ENCODE measurements at places on chromosomes 5 and 9.

DNA sequence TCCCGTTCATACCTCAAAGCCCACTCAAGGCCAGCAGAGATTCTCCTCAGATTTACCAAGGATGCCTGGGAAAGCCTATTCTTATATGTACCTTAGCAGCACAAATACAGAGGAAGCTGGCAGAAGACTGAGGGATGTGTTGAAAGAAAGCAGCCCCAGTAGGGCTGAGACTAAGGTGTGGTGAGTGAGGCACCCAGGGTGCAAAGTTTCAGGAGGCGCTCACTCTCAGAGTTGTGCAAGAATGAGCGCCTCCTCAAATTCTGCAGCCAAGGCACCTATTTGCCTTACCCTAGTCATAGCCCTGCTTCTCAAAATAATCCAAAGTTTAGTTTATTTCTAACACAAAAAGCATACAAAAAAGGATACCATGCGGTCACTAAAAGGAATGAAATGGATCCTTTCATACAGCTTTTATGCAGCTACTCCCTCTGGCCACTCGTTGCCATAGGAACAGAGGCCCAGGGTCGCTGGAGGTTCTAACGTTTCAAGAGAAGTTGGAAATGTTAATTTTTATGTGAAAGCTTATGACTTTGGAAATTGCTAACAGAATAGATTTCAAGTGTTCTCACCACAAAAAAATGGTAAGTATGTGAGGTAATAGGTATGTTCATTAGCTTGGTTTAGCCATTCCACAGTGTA is 79.7 kb upstream of the SMIM23 start:
- DNase-seq, result no peak

- no peak for DNase-seq
These were observed 37.3 kb upstream of the GCNT4 start for GRCh38 chr5:75089662-75090061.

DNA sequence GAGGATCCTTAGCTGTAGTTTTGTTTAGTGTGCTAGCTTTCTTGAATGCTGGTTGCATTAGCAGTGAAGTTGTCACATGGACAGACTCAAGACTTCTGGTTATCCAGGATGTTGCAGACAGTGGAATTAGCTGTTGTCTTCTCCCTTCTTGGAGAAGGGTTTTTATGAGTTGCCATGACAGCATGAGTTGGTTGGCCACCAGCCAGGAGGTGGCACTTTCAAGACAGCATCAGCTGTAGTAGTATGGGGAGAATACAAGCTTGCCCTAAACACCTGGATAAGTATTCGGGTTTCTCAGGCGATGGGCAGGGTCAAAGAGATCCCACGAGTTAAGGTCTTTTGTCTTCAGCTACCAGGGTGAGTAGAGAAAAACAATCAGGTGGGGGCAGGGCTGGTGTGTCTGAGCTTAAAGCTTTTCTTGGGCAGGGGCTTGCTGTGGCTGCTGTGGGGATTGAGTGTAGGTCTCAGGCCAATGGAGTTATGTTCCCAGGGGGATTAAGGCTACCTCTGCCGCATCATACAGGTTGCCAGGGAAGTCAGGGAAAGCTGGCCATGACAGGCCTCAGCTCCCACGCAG is 7.7 kb upstream of the C5orf47 start:
- DNase-seq, result no peak

DNA sequence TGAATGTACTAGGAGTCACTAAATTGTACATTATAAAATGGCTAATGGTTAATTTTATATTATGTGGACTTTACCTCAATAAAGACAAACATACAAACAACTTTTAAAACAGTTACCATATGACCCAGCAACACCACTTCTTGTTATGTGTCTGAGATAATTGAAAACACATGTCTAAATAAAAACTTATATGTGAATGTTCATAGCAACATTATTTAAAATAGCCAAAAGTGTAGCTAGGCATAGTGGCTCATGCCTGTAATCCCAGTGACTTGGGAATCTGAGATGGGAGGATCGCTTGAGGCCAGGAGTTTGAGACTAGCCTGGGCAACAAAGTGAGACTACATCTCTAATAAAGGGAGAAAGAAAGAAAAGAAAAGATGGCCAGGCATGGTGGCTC is 22.9 kb downstream of the SLC35A4 start:
- DNase-seq, result no peak

DNA sequence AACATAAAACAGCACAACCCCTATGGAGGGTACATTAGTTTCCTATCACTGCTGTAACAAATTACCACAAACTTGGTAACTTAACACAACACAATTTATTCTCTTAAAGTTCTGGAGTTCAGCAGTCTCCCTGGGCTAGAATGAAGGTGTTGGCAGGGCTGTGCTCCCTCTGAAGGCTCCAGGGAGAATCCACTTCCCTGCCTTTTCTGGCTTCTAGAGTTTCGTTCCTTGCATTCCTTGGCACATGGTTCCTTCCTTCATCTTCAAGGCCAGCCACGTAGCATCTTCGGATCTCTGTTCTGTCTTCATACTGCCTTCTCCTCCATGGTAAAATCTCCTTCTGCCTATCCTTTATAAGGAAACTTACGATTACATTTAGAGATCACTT is 25.0 kb upstream of the GSN start:
- no peak for DNase-seq

DNA sequence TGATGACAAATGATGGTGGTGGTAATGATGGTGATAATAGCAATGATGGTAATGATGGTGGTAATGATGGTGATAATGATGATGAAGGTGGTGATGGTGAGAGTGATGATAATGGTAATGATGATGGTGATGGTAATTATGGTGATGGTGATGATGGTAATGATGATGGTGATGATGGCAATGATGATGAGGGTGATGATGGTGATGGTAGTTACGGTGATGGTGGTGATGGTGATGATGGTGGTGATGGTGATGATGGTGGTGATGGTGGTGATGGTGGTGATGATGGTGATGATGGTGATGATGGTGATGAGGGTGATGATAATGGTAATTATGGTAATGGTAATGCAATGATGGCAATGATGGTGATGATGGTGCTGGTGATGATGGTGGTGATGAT is 91.1 kb downstream of the DAP start:
- DNase-seq, result no peak

DNA sequence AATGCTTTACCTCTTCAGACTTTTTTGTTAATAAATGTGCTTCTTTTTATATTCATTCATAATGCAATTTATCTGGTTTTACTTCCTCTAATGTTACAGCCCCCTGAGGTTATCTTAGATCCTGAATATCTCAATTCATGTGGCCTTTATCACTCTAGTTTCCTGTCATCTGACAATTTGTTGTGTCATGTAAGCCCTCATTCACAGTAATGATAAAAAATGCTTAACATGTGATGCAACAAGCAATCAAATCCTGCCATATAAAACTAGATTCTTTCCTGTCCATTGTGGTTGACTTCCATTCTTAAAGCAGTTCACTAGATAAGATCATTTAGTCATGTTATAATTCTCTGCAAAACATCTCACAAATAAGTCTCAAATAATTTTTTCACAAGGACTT is 991.2 kb upstream of the ACO1 start:
- no peak for DNase-seq

- no peak for DNase-seq
These were observed 18.6 kb downstream of the IRF1 start for GRCh38 chr5:132471944-132472343.

GRCh38 chr5:132466433-132467286 is 23.9 kb downstream of the IRF1 start:
- DNase-seq, result no peak

DNA sequence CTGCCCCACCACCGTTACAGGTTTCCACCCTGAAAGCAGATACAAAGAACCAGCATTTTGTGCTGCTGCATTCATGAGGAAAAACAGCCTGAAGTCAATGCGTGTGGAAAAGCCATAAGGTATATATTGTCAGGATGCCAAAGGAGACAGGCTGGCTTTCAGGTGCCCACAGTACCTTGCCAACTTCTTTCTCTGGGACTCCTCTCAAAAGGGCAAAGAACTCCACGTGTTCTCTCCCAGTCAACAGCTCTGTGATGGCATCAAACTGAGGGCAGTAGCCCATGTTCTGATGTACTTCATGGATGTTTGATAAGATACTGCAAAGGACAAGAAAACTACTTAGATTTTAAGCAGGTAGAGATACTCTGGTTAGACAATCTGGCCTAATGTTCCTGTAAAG is 24.3 kb downstream of the NIPSNAP3B start:
- DNase-seq, result no peak

- DNase-seq, result no peak
These were observed 41.3 kb upstream of the MIER3 start for GRCh38 chr5:56993241-56993640.

GRCh38 chr9:15512889-15513288 is 2.1 kb upstream of the PSIP1 start:
- DNase-seq, result peak; percentile 40

DNA sequence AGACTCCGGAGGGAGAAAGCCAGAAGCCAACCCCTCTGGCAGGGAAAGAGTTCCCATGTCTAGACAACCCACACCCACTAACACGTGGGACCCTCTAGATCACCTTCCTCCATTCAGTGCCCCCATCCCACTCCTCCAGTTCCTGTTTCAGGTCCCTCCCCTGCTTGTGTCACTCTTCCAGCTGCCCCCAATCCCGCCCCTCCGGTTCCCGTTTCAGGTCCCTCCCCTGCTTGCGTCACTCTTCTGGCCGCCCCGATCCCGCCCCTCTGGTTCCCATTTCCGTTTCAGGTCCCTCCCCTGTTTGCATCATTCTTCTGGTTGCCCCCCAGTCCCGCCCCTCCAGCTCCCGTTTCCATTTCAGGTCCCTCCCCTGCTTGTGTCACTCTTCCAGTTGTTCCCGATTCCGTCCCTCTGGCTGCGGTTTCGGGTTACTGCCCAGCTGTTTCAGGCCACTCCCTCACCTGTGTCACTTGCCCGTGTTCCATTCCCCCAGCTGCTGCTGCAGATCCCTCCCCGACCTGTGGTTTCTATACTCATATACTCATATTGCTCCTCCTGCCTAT is 64.8 kb upstream of the RANBP6 start:
- DNase-seq, result peak; percentile 93

DNA sequence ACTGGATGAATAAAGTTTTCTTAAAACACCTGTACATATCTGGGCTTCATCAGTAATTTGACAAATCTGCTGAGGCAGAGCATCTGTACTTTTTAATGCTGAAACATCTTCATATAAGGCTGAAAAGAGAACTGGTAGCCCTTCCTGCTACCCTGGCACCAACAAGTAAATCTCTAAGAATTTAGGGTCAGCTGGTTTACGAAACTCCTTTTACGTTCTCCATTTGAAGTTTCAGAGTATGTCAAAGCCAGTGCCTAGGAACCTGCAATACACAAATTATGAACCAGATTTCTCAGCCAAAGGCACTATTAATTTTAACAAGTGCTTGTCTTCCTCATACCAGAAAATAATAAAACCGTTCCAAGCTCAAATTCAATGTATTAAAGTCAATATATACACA is 3.8 kb downstream of the ZFAND5 start:
- no peak for DNase-seq

- no peak for DNase-seq
These were observed 10.5 kb downstream of the ERGIC1 start for GRCh38 chr5:172844577-172844838.

DNA sequence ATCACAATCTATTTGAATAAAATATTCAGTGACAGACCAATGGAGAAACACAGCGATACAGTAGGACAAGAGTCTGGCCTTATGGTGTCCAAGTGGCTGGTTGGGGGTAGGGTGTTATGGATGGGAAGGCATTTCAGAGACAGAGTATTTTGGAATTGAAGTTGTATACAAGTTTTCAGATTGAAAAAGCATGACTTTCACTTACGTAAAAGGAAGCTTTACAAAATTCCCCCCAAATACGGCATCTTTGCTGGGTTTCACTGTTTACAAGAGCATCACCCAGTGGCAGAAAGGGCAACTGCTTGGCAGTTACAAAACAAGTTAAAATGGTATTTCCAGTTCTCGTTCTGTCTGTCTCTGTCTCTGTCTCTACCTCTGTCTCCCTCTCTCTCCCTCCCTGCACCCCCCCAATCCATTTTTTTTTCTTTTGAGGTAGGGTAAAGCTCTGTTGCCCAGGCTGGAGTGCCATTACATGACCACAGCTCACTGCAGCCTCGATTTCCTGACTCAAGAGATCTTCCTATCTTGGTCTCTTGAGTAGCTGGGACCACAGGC is 86.2 kb downstream of the PTPN3 start:
- peak; percentile 0 for DNase-seq

GRCh38 chr5:124544366-124545055 is 201.9 kb downstream of the ZNF608 start:
- DNase-seq, result no peak

- DNase-seq, result no peak
These were observed 7.1 kb upstream of the DMXL1 start for GRCh38 chr5:119063579-119064379.

DNA sequence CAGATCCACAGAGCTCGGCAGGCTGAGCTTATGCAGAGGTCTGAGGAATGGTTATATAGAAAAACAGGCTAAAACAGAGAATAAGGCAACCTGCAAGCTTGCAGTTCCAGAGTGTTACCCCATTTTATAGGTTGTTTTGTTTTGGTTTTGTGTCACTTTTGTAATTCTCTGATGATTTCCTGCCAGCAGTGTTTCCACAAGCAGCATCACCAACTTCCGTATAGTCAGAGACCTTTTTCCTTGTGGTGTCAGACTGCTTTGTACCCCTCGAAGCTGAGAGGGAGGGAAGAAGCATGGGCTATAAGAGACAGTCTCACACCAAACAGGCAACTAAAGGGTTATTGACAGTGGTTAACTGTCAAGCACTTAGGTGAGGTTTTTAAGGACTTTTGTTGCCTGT is 61.8 kb downstream of the TLE4 start:
- no peak for DNase-seq

- DNase-seq, result no peak
These were observed 2.7 kb upstream of the NSMF start for GRCh38 chr9:137461663-137462395.

GRCh38 chr9:89502038-89502601 is 4.2 kb upstream of the SEMA4D start:
- no peak for DNase-seq

- DNase-seq, result no peak
These were observed 69.8 kb upstream of the BASP1 start for GRCh38 chr5:17147617-17148016.

Data from COR-L47 (cell line).